SK-MEL-5 (cell line): ENCODE measurements at places on chromosomes 7 and 10. TPM values are rescaled to one million over a fixed set of nuclear protein-coding genes. Genes with fewer than 3 reads are reported as not detected.

The PNLIPRP2 gene
- 0.34 and 0.37 TPM in 2 replicates for total RNA-seq

- DNase-seq, result no peak
Observed at GRCh38 chr7:55903985-55904759, 16.9 kb downstream of the ZNF713 start.

DNA sequence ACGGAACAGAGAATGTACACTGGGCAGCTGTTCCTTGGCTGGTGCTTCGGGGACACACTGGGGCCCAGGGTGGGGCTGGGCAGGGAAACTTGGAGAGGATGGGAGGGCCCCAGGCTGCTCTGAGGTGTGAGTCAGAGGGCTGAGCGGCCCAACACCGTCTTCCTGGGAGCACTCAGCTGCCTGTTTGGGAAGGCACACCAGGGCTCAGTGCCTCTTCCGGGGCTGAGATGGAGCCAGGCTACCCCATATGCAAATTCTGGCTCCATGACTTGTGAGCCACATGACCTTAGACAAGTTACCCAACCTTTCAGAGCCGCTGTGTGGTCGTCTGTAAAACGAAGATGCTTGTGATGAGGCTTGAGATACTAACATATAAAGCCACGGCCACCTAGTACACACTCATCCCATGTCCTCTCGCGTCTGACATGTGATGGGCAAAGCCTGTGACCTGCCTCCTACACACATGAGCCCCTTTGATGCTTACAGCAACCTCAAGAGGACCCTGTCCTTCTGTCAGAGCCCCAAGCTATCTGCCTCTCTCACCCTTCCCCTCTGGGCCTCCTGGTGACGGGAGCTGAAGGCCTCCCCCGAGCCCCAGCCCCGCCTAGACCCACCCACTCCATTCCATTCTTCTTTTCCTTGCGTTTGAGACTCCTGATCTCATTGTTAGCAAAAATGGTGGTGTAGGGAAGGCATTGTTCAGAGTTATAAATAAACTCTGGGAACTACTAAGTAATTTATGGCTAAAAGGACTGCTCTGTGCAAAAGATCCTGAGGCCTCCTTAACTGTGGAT, 26.1 kb downstream of the KLRG2 start:
- no peak for DNase-seq

- DNase-seq, result no peak
Observed at GRCh38 chr10:70912556-70912955, 24.2 kb upstream of the PCBD1 start.

- no peak for DNase-seq
Observed at GRCh38 chr7:106868364-106868763, 3.3 kb downstream of the PIK3CG start.

GRCh38 chr10:80292607-80293239, 3.3 kb upstream of the MAT1A start:
- DNase-seq, result no peak

The VSTM4 gene
- not detected in 2 replicates for total RNA-seq

DNA sequence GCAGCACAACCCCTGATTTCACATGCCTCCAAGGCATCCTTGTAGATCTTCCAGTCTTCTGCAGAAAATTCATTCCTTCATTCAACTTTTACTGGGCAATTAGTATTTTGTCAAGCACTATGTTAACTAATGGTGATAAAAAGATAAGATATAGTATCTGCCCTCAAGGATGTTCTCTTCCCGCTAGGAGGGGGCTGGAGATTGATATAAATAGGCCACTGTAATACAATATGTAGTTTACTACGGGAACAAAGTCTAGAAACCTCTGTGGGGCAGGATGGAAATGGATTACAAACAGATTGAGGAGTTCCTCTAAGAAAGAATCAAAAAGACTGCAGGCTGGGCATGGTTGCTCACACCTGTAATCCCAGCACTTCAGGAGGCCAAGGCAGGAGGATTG, 10.3 kb upstream of the PARD3 start:
- DNase-seq, result no peak

The GDF10 gene
- not detected in 2 replicates for total RNA-seq

DNA sequence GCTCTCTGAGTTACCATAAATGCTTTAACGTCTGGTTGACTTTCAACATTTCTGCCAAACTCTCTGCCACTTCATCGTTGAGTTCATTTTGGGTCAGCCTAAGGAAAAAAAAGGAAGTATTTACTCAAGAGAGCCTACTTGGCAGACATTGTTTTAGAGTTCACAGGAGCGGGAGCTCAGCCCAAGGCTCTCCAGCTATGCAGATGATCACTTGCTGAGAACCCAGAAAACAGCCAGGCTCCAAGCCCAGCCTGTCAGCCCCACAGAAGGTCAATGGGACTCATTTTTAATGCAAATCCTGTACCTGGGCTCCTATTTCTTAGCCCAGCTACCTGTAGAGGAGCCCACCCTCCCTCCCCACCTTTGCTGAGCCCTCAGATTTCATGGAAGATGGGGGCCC, 45.5 kb downstream of the NOD1 start:
- DNase-seq, result no peak

The WDFY4 gene
- total RNA-seq, result not detected in 2 replicates

GRCh38 chr7:132348341-132348740, 227.9 kb downstream of the PLXNA4 start:
- no peak for DNase-seq

GRCh38 chr7:134732728-134733127, 46.7 kb upstream of the CALD1 start:
- no peak for DNase-seq

The C10orf67 gene
- not detected in 2 replicates for total RNA-seq

DNA sequence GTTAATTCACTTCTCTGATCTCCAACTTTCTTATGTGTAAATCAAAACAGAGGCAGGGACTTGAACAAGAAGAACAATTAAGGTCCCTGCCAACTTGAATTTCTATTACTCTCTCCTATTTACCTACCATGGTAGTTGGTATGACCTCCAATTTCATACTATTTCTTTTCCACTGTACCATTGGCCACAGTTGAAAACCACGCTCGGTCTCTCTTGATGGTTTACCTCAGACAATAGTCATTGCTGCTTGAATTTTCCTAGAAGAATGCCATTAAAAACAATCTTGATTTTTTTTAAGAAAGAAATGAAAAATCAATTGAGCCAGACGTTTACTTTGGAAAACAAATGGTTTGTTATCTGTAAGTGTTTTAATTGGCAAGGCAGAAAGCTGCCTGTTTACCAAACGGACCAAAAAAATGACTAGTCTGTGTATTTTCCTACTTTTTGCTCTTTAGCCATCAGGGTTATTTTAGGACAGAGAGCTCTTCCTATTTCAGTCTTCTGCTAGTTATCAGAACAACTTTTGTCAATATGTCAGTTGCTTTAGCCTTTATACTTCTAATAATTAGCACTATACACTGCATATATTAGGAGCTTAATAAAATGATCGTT, 157.5 kb upstream of the PLXDC2 start:
- no peak for DNase-seq

DNA sequence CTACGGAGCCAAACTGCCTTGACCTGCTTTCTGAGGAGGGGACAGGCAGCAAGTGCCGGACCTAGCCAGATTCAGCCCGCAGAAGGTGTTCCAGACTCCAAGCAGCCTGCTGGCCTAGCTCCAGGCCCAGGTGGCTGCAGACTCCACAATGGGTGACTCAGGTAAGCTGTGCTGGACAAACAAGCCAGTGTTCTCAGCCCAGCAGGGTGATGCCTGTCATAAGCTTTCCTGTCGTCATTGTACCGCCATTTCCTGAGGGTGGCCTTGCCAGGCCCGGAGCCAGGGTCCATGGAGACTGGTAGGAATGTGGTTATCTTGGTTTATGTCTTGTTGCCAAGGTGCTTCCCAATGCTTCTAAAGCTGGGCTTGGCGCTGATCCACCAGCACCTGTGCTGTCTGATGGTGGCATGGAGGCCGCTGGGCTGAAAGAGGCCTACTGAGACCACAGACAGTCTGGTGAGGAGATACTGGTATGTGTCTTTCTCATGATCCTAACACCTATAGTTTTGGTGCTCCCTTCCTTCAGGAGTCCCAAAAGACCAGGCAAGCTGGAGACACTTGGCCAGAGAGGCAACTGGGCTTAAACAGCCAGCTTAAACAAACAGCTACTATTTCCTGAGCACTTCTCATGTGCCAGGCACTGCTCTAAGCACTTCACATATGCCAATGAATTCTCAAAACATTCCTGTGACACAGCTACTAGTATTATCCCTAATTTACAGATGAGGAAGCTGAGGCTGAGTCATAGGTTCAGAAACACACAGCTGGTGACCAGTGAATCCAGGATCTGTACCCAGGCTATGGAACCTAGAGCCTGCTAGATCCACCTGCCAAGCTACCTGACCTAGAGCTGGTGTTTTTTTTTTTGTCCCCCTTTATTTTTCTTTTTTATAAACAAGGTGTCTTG, 42.0 kb downstream of the ZC3HC1 start:
- DNase-seq, result peak; percentile 61

- DNase-seq, result no peak
Observed at GRCh38 chr7:151405588-151405987, 4.2 kb downstream of the WDR86 start.

DNA sequence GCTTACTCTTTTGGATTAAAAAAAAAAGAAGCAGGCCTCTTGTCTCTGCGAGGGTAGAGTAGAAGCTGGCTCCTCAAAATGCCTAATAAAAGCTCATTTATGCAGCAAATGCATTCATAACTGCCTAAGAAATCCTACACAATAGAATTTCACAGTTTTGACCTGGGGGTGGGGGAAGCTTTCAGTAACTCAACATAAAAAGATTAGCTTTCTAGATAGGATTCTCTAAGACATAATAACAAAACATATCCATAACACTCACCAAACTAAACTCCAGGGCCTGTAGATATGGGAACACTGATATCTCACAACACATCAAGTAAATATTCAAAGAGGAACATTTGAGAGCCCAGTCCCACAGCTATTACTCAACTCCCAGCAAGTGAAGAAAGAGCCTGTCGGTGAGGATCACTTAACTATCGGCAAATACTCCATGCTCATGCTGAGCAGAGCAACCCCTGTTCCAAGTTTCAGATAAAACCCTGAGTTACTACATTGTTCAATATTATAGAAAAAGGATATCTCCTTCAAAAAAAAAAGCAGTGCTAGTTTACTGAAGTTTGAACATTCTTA, 88.1 kb downstream of the COBL start:
- DNase-seq, result no peak

DNA sequence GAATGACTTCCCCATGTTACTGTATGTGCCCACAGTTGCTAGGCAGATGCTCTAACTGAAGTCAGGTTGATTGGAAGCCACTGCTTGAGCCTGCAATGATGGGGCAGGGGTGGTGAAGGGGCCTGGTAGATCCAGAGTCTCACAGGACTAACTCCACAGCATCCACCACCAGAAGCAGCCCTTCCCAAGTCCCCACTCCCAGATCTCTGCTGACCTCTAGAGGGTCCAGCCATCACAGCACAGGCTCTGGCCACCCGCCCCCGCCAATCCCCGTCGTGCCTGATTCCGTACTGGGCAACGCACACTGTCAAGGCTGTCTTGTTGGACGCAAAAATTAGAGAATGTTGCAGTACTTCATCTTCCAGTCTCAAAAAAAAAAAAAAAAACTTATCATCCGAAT, 136.8 kb upstream of the PDE1C start:
- peak; percentile 68 for DNase-seq

DNA sequence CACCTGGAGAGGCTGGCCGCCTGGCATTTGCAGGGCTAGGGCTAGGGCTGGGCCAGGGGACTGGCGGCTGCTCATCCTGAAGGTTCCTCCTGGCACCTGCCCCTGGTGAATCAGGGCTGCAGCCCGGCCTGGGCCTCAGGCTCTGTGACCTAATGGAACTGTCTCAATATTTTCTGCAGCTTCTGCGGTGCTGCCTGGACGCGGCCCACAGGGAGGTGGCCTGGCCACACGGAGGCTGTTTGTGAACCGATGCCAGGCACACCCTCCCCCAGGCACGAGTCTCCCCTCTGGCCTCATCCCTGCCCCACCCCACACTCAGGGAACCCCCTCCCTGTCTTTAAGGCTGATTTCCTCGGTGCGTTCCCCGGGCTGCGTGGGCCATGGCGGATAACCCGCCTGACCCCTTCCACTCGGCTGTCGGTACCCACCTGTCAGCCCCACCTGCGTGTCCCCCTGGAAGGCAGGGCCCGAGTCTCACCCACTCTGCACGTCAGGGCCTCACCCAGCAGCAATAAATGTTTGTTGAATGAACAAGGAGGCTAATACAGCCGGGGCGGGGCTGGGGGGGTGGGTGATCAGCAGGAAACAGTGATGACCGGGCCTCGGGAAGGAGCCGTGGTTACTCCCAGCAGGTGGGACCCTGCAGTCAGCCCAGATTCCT, 54.5 kb upstream of the DNAJB6 start:
- DNase-seq, result no peak

The ALDH18A1 gene
- total RNA-seq, result 53.4 and 53.6 TPM in 2 replicates

DNA sequence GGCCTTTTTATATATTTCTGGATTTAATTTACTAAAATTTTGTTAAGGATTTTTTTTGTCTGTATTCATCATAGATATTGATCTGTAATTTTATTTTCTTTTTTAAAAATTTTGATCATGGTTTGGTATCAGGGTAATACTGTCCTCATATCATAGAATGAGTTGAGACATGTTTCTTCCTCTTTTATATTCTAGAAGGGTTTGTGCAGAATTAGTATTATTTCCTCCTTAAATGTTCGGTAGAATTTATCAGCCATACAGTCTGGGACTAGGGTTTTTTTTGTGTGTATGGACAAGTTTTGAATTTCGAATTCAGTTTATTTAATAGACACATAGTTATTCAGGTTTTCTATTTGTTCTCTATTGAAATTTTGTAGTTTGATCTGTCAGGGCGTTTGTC, 54.0 kb downstream of the SHOC2 start:
- no peak for DNase-seq
